ENCODE measurements at places on chromosomes 7 and 10.

GRCh38 chr7:46024263-46024916, 103.3 kb upstream of the IGFBP3 start:
- no peak for DNase-seq

DNA sequence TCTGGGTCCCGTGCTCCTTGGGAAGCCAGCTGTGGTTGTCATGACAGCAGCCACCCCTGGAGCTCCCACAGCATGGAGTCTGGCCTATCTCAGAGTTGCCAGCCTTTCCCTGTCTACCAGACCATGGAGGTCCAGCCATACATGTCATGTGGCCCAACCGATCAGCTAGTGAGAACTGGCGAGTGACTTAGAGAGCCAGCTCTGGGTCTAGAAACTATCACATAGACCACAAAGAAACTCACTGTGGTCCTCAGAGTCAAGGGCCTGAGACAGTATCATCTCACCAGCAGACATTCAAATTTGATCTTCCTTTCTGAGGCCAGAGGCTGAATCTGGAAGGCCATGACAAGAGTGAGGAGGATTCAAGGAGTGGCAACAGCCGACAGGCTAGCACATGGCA, 223.3 kb upstream of the GPR26 start:
- no peak for DNase-seq

GRCh38 chr7:139035586-139036353, at the start of gene ZC3HAV1L:
TSS of gene ZC3HAV1L (minus strand) at chr7:139036042. CDS start at chr7:139036017, 25 bp downstream.
- DNase-seq: no peak

DNA sequence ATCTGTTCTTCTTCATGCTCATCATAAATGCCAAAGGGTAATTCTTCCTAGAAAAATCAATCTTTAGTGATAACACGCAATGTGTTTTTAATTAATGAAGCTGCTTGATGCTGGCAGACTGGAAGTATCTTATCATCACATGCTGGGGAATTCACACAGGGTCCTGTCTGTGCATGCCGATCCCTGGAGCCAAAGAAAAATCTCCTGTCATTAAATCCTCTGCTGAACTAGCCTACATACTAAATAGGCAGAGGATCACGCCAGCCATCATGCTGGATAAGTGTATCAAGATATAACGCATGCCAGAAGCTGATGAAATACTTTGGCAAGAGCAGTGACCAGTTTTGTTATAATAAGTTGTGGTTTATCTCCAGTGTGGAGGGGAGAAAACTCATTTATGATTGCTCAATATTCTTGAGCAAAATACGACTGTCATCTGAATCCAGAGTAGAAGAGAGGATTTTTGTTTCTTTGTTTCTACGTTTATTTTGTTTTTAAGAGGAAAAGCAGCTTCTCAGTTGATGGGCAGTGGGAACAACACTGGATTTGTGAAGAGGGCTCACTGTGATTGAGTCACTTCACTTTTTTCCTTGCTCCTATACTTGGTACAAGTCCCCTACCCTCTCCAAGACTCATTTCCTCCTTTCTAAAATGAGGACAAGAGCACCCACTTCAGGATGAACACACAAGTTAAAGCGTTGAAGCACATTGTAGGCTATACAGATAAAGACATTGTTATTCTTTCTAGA, 649.1 kb downstream of the TNS3 start:
- DNase-seq: no peak

DNA sequence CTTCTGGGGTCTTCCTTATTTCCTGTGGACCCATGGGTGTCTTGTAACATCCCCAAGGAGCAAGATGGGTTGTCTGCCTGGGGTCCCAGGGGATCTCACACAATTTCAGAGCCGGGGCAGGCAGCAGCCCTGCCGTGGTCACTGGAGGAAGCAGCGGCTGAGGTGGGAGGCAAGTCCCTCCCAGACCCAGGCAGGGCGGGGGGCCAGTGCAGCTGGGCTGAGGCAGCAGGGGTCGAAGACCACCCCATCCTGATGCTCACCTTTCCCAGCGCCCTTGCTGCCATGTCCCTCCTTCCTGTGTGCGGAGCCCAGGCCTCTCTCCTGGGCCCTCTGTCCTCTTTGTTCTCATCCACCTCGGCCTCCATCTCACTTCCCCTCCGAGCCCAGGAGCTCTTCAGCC, 583.0 kb upstream of the COBL start:
- DNase-seq: no peak
